WTC11 (cell line): ENCODE measurements at places on chromosomes 1 and 21.

DNA sequence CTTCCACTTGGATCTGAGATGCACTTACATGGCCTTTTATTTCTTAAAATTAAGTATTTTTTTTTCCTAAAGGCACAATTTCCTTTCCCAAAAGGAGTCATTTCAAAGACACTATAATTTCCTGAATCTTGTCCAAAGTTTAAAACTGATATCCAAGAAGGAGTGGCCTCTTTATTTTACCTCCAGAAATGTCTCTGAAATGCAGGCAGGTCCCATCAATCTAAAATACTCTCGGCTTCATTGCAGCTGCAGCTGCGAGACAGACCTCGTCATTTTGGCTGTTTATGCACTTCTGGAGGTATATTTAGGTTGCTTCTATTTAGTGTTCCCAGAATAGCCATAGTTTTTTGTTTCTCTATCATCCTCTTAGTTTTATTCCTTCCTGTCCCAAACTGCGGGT lies 172.7 kb upstream of the COA6 start:
- no peak overlapping the region for H3K4me3 ChIP-seq
- H3K4me1 ChIP-seq, result no peaks in the 10 kb centered on the region
- H3K36me3 ChIP-seq, result no peaks in the 10 kb centered on the region
- no peak overlapping the region for H3K27ac ChIP-seq
- DNase-seq, result no peak

GRCh38 chr1:180577361-180577760 lies 18.6 kb downstream of the OVAAL start:
- no peak overlapping the region for H3K27ac ChIP-seq
- H3K36me3 ChIP-seq, result no peaks in the 10 kb centered on the region
- no peak overlapping the region for H3K4me3 ChIP-seq
- no peak for DNase-seq
- no peaks in the 10 kb centered on the region; the same call in 1 of the 2 replicates for H3K27me3 ChIP-seq
- H3K4me1 ChIP-seq, result no peaks in the 10 kb centered on the region

- H3K4me3 ChIP-seq, result no peak overlapping the region
- H3K27ac ChIP-seq, result 0 out of 2 replicates have a peak overlapping the region, but pooled peaks have one; percentile 42
- no peaks in the 10 kb centered on the region for H3K36me3 ChIP-seq
- peaks cover 30% of the 10 kb centered on the region for H3K4me1 ChIP-seq
- H3K27me3 ChIP-seq, result peaks cover 6% of the 10 kb centered on the region
Observed at GRCh38 chr1:31701091-31701736, 2.6 kb downstream of the COL16A1 start.

DNA sequence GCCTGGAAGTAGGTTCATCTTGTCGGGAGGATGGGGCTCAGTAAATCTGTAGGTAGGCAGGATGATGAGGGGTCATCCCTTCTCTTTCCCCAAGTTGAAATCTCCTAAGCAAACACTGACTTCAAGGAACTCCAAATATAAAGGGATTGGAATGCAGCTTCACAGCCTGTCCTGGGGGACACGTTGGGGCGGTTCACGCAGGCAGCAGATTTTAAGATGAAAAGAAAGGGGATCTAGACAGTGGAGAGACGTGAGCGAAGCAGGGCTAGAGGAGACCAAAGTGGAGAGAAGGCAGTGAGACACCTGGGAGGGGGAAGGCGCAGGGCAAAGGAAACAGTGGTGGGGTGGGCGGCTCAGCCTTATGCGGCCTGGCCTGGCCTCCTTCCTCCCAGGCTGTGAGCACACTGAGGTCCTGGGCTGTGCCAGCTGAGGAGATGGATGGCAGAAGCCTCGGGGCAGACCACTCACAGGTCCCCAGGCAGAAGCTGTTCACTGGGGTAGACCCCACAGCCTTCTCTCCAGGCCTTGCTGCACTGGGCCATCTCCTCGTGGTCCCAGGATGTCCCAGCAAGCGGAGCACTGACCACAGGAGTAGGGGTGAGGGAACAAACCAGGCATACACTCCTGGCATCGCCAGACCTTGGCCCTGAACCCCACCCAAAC lies 51.7 kb downstream of the TOR1AIP2 start:
- no peak overlapping the region; the same call in 1 of the 2 replicates for H3K27ac ChIP-seq
- DNase-seq, result no peak

GRCh38 chr1:185492089-185492825 lies 175.2 kb upstream of the IVNS1ABP start:
- no peaks in the 10 kb centered on the region for H3K36me3 ChIP-seq
- no peak for DNase-seq
- no peaks in the 10 kb centered on the region for H3K27me3 ChIP-seq
- H3K4me1 ChIP-seq, result peaks cover 5% of the 10 kb centered on the region; the same call in 1 of the 2 replicates
- no peak overlapping the region for H3K4me3 ChIP-seq
- H3K27ac ChIP-seq, result no peak overlapping the region
